ENCODE measurements at places on chromosomes 11 and 22.

DNA sequence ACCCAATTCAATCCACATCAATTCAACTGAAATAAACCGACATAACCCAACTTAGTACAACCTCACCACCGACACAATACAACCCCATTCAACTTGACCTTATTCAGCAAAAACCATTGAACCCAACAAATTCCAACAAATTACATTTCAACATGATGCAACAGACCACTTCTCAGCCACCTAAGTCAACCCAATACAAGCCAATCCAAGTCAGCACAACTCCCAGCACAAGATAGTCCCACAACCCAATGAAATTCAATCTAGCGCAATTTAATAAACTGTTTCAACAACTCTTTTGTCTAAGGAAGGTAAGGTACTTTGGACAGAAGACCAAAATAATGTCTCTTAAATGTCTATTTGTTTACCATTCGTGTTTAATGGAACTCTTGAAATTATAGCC is 226.0 kb downstream of the MIAT start:
- DNase-seq, result no peak

GRCh38 chr11:128532016-128532571 is 55.3 kb downstream of the ETS1 start:
- no peak for DNase-seq

- DNase-seq, result peak; percentile 53
These were observed 907 bp downstream of the SERPINH1 start for GRCh38 chr11:75562836-75563484.

- no peak for DNase-seq
These were observed 328.2 kb upstream of the SORL1-AS1 start for GRCh38 chr11:121780971-121781370.

GRCh38 chr11:27496461-27496860 is 10.1 kb downstream of the LIN7C start:
- DNase-seq, result peak; percentile 51

GRCh38 chr11:8728563-8728962 is 46.0 kb downstream of the RPL27A start:
- peak; percentile 59 for DNase-seq

- DNase-seq, result peak; percentile 98
These were observed 25.1 kb upstream of the FJX1 start for GRCh38 chr11:35593143-35593542.

DNA sequence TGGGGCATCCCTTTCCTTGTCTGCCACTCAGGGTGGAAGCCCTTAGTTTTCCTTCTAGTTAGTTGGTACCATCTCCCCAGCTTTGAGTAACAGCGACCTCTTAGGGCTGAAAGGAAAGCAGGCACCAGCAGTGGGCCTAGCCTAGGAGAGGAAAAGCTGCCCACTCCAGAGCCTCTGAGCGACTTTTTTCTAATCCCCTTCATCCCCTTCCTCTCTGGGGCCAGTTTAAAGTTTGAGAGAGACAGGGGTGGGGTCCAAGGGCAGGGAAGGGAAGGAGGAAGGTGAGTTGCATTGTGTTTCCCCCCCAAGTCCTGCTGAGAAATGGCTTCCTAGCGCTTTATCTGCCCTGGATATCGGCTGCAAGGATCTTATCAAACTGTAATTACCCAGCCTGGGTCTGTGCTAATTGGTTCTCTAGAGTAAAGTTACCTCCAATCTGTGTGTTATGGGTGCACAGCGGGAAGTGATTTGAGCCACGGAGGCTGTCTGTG is 573.9 kb upstream of the CADM1 start:
- no peak for DNase-seq

DNA sequence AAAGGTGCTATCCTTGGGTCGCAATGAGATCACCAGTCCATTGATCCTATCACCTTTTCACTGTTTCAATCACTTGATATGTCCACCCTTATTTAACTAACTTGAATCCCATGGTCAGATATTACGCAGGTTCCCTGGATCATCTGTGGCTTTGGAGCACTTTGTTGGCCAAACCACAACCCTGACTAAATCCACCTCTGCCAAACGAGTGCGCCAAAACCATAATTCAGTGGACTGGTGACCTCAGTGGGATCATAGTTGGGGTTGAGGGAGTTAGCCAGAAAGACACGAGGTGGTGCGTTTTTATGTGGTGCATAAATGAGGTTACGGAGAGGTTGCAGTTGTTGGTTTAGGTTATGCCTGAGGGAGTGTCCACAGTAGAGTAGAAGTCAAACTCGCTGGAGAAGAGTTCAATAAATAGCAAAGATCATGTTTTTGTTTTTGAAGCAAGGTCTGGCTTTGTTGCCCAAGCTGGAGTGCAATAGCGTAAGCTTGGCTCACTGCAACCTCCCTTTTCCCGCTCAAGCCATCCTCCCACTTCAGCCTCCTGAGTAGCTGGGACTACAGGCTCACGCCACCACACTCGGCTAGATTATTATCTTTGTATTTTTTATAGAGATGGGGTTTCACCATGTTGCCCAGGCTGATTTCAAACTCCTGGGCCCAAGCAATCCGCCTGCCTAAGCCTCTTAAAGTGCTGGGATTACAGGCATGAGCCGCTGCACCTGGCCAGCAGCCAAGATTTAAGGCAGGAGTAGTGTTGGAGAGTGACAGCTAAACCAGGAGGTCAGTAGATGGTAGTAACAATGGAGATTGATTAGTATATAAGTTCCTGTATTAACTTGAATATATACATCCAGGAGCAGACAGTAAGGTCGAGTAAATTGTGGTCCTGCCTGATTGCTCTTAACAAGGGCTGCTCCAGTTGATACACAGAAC is 4.5 kb downstream of the FOXR1 start:
- DNase-seq, result peak; percentile 5

DNA sequence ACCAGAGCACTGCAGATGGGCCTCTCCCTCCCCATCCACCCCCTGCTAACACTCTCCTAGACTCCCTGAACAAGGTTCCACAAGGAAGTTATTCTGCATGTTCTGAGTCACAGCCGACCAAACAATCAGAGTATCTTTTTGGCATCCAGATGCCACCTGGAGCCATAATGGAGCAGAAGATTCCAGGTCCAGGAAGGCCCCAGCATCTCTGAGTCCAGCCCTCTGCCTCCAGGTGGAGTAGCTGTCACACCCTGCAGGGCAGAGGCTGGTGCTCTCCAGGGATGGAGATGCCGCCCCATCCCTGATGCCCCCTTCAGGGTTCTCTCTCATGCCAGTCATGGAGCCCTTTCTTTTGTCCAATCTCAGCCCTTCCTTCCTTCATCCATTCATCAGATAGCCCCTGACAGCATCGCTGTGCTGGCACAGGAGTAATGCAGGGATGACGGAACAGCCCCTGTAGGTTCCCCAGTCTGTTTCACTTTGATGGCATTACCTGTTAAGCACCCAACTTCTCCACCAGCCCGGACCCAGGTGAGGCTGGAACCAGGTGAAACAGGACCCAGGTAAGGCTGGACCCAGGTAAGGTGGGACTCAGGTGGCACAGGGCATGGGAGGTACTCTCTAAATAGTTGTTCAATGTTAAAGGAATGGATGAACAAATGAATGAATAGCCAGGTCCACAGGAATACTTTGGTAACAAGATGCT is 20.1 kb upstream of the TSKU start:
- DNase-seq, result no peak

DNA sequence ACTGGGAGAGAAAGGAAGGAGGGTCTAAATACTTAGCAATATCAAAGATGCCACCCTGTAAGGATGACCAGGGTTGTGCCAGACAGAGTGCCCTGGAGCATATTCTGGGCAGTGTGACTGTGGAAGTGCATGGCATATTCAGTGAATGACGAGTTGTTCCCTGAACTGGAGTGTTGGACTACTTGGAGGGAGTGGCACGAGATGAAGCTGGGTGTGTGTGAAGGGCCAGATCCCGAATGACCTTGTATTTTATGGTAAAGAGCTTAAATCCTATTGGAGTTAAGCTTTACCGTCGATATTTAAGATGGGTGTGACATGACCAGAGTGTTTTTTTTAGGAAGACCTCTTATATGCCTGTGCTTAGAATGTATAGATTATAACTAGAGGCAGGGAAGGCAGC is 48.8 kb downstream of the STIM1 start:
- no peak for DNase-seq

- no peak for DNase-seq
These were observed 58.9 kb upstream of the SEPTIN5 start for GRCh38 chr22:19655399-19655798.

GRCh38 chr22:39545386-39546365 is 13.1 kb upstream of the RPS19BP1 start:
- DNase-seq, result peak; percentile 46

DNA sequence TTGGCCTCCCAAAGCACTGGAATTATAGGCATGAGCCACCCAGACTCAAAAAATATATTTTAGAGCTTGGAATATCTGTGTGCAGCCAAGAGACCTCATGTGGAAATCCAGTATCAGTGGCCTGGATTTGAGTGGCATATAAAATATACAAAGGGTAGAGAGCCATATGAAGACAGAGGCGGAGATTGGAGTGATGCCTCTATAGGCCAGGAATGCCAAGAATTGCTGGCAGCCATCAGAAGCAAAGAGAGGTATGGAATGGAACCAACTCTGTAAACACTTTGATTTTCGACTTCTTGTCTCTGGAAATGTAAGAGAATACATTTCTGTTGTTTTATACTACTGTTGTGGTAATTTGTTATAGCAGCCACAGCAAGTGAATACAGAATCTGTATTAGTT is 123.0 kb downstream of the PLEKHA7 start:
- DNase-seq, result no peak

- DNase-seq, result no peak
These were observed 35.2 kb upstream of the SCUBE2 start for GRCh38 chr11:9126636-9127035.

GRCh38 chr22:19765477-19766239 is 5.1 kb downstream of the TBX1 start:
- no peak for DNase-seq

DNA sequence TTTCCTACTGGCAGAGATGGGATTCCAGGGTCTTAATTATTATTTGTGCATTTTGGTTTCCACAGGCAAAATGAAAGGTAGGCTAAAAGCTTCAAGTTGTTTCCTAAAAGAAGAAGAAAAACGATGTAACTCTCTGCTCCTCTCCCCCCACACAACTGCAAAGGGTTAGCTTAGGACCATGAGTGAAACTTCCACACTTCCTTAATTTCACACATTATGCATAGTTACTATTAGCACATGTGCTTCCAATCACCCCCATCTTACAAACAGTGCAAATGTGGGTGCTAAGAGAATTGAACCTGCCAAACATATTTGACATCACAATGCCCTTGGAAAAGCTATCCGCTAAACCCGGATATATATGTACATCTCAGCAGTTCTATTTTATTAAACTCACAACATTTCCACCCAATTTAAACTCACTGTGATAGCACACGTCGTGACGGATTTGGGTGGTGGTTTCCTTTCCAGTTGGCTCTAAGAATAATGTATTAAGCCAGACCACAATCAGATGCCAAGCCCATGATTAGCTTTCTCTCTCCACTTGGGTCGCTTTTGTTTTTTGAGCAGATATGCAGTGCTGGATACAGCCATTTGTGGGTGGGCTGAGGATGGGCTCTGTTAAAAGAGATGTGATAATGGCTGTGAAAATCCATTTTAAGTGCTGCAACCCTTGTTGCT is 245.0 kb upstream of the POU2AF2 start:
- peak; percentile 97 for DNase-seq

GRCh38 chr11:2072551-2073261 is 66.5 kb downstream of the IGF2 start:
- no peak for DNase-seq

GRCh38 chr11:73538381-73538872 is 59.5 kb downstream of the FAM168A start:
- DNase-seq, result peak; percentile 62

Data from fibroblast of the aortic adventitia (primary cell).